PC-9 (cell line): ENCODE measurements at places on chromosomes 5 and 9.

DNA sequence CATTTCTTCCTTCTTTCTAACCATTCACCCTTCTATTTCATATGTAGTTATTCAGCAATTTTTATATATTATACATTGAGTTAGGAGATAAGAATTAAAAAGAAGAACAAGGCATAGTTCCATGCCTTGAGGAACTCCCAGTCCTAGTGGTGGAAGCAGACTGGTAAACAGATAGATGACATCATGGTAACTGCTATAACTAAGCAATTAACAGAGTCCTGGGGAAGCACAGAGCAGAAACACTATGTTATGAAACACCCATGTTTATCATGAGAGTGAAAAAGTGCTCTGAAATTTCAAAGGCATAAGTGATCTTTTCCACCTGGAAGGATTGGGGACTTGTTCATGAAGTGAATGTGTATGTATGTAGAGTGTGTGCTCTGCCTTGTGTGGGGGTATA lies 14.6 kb downstream of the PAPPA start:
- no peak for DNase-seq
- H3K4me1 ChIP-seq: no peaks in the 10 kb centered on the region
- H3K4me3 ChIP-seq: no peak overlapping the region
- no peaks in the 10 kb centered on the region for H3K27me3 ChIP-seq
- H3K27ac ChIP-seq: no peak overlapping the region

- peaks cover 16% of the 10 kb centered on the region; the same call in 1 of the 2 replicates for H3K36me3 ChIP-seq
- H3K27me3 ChIP-seq: no peaks in the 10 kb centered on the region
- H3K4me3 ChIP-seq: no peak overlapping the region
Measured at GRCh38 chr5:150540615-150541396, 32.9 kb downstream of the NDST1 start.

GRCh38 chr5:1474183-1474839 lies 29.1 kb upstream of the SLC6A3 start:
- H3K27ac ChIP-seq: no peak overlapping the region
- DNase-seq: no peak
- no peaks in the 10 kb centered on the region for H3K4me1 ChIP-seq
- H3K36me3 ChIP-seq: peaks cover 7% of the 10 kb centered on the region

DNA sequence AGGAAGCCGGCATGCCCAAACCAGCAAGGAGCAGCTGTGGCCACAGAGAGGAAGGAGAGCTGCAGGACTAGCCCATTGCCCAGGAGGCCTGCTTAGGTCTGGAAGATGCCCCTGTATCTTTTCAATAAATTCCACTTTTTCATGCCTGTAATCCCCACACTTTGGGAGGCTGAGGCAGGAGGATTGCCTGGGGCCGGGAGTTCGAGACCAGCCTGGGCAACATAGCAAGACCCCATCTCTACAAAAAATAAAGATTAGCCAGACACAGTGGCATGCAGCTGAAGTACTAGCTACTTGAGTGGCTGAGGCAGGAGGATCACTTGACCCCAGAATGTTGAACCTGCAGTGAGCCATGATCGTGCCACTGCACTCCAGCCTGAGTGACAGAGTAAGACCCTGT lies 5.3 kb upstream of the TSC1 start:
- no peaks in the 10 kb centered on the region for H3K27me3 ChIP-seq
- no peak for DNase-seq
- no peaks in the 10 kb centered on the region for H3K36me3 ChIP-seq
- H3K4me3 ChIP-seq: no peak overlapping the region

DNA sequence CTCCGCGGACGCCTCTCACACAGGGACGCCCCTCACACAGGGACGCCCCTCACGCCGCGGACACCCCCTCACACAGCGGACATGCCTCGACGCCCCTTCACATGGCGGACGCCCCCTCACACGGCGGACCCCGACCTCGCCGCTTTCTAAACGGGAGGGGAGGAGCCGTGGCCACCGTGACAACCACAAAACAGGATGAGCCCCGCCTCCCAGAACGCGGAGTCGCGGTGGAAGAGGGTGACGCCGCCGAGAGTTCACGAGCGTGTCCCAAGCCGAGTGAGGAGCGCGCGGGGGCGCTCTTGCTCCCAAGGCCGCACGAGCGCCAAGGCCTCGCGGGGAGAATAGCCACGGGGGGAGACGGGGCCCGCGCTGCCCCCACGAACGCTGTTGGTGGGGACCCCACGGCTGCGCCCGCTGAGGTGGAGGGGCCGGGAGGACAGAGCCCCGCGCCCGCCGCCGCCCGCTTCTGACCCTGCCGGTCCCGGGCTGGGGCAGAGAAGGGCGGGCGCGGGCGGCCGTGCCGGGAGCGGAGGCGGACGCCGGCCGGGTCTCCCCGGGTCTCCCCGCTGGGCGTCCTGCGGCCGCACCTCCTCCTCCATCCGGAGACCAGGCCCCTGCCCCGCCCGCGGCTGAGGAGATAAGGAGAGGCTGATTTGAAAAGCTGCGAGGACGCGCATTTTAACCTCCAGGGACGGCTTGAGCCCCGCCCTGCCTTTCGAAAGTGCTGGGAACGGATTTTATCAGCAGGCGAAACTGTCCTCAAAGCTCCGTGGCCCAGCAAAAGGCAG lies 3.9 kb upstream of the NKD2 start:
- peaks cover 72% of the 10 kb centered on the region for H3K27me3 ChIP-seq
- H3K36me3 ChIP-seq: no peaks in the 10 kb centered on the region
- DNase-seq: peak; percentile 57
- H3K4me3 ChIP-seq: peak overlapping the region; percentile 32; the same call in 1 of the 2 replicates
- peaks cover 4% of the 10 kb centered on the region; the same call in 1 of the 2 replicates for H3K4me1 ChIP-seq
- H3K27ac ChIP-seq: no peak overlapping the region

GRCh38 chr5:57960569-57960968 lies 478.0 kb upstream of the ACTBL2 start:
- H3K4me3 ChIP-seq: no peak overlapping the region
- no peaks in the 10 kb centered on the region for H3K27me3 ChIP-seq
- H3K27ac ChIP-seq: no peak overlapping the region
- H3K4me1 ChIP-seq: no peaks in the 10 kb centered on the region
- no peak for DNase-seq
- H3K36me3 ChIP-seq: no peaks in the 10 kb centered on the region

DNA sequence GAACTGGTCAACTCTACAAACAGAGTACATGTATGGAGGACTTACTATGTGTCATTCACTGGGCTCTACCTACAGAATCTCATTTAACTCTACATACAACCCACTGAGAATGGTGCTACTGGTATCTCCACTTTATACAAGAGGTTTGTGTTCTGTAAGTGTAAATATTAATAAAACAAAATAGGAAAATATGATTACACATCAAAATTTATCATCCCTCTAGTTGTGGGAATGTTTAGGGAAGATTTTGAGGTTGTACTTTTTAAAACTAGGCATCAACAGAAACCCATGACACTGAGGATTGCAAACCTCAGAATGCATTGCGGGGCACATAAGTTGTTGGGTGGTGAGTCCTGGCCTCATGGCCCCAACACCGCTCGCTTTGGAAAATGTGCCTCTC lies 11.7 kb downstream of the SH3RF2 start:
- DNase-seq: no peak
- H3K4me1 ChIP-seq: peaks cover 51% of the 10 kb centered on the region
- no peak overlapping the region for H3K4me3 ChIP-seq
- no peak overlapping the region for H3K27ac ChIP-seq
- no peaks in the 10 kb centered on the region for H3K27me3 ChIP-seq
- H3K36me3 ChIP-seq: 0 out of 2 replicates have a peak, but pooled peaks cover 14% of the 10 kb centered on the region

- H3K4me1 ChIP-seq: no peaks in the 10 kb centered on the region
- H3K36me3 ChIP-seq: no peaks in the 10 kb centered on the region
- H3K4me3 ChIP-seq: no peak overlapping the region
- no peak for DNase-seq
Measured at GRCh38 chr9:79877943-79878602, 306.3 kb downstream of the TLE4 start.

GRCh38 chr5:160278343-160278742 lies 34.0 kb downstream of the CCNJL start:
- DNase-seq: no peak
- no peak overlapping the region for H3K4me3 ChIP-seq
- H3K36me3 ChIP-seq: 0 out of 2 replicates have a peak, but pooled peaks cover 3% of the 10 kb centered on the region
- no peaks in the 10 kb centered on the region for H3K4me1 ChIP-seq
- H3K27me3 ChIP-seq: no peaks in the 10 kb centered on the region

DNA sequence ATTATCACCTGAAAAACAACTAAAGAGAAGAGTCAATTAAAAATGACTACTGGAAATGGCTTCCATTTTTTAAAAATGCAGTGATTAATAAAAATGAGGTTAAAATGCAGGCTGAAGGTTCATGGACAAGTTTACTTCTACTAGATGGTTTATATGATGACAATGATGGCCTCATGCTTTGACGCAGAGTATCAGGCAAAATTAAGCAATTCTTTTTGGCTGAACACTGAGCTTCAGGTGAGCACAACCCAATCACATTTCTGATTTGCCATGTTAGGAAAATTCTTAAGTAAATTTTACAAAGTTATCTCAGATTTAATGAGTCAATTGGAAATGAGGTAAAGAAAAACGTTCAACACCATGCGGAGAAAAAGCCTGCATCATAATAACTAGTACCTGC lies 22.3 kb downstream of the DMGDH start:
- no peak overlapping the region for H3K4me3 ChIP-seq
- DNase-seq: no peak
- H3K36me3 ChIP-seq: no peaks in the 10 kb centered on the region

GRCh38 chr9:73023025-73023541 lies 70.2 kb upstream of the ALDH1A1 start:
- no peak overlapping the region for H3K4me3 ChIP-seq
- DNase-seq: peak; percentile 39
- H3K27me3 ChIP-seq: no peaks in the 10 kb centered on the region
- no peaks in the 10 kb centered on the region for H3K36me3 ChIP-seq
- no peaks in the 10 kb centered on the region for H3K4me1 ChIP-seq
- no peak overlapping the region for H3K27ac ChIP-seq

DNA sequence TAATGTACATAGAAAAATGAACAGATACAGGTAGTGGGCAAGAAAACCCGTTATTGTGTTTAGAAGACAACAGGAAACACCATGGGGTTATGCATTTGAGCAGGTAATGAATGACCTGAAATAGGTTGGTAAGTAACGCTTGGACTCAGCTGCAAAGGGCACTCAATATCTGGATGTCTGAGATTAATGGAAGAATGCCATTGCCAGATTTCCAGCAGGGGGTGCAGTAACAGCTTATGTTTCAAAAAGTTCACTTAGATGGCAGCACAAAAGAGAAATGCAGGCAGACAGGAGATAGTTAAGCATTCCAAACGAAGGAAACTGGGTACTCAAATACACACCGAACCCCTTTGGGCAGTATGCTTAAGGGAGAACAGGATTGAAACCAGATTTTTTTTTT lies 285.5 kb upstream of the VLDLR start:
- H3K27ac ChIP-seq: no peak overlapping the region
- H3K27me3 ChIP-seq: no peaks in the 10 kb centered on the region
- DNase-seq: no peak

- H3K36me3 ChIP-seq: peaks cover 52% of the 10 kb centered on the region
- H3K27me3 ChIP-seq: no peaks in the 10 kb centered on the region
- no peak for DNase-seq
Measured at GRCh38 chr9:131448818-131449217, 53.9 kb upstream of the POMT1 start.

GRCh38 chr5:76941000-76941399 lies 11.8 kb upstream of the CRHBP start:
- H3K27me3 ChIP-seq: no peaks in the 10 kb centered on the region
- no peak for DNase-seq
- no peaks in the 10 kb centered on the region for H3K36me3 ChIP-seq
- no peaks in the 10 kb centered on the region for H3K4me1 ChIP-seq
- H3K27ac ChIP-seq: no peak overlapping the region
- H3K4me3 ChIP-seq: no peak overlapping the region

GRCh38 chr9:135345775-135346433 lies 133.7 kb upstream of the PPP1R26 start:
- H3K27ac ChIP-seq: no peak overlapping the region
- H3K4me3 ChIP-seq: no peak overlapping the region
- no peak for DNase-seq
- no peaks in the 10 kb centered on the region for H3K4me1 ChIP-seq

DNA sequence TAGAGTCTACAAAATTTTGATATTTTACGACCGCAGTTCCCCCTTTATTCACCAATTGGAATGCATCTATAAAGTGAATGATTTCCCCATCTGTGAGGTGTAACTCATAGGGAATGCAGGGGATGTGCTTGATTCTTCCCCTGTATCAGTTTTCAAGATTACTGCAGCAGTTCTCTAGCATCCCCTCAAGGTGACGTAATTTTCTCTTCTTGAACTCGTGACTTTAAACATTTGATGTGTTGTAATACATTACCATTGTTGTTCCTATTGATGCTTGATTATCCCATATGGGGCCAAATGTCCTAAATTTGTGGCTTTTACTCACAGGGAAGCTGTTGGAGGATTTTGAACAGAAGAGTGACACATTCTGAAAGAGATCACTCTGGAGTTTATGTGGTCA lies 240.2 kb downstream of the CD180 start:
- H3K36me3 ChIP-seq: no peaks in the 10 kb centered on the region
- no peak overlapping the region for H3K4me3 ChIP-seq
- no peak overlapping the region for H3K27ac ChIP-seq
- peaks cover 32% of the 10 kb centered on the region for H3K4me1 ChIP-seq
- no peaks in the 10 kb centered on the region for H3K27me3 ChIP-seq
- no peak for DNase-seq

GRCh38 chr9:33082128-33082527 lies 5.7 kb upstream of the SMU1 start:
- peaks cover 17% of the 10 kb centered on the region for H3K4me1 ChIP-seq
- no peaks in the 10 kb centered on the region for H3K36me3 ChIP-seq
- no peaks in the 10 kb centered on the region for H3K27me3 ChIP-seq
- H3K4me3 ChIP-seq: no peak overlapping the region

GRCh38 chr5:32803656-32804055 lies 92.5 kb downstream of the NPR3 start:
- H3K27me3 ChIP-seq: peaks cover 11% of the 10 kb centered on the region; the same call in 1 of the 2 replicates
- no peak overlapping the region for H3K4me3 ChIP-seq
- DNase-seq: no peak
- H3K4me1 ChIP-seq: peaks cover 11% of the 10 kb centered on the region
- no peak overlapping the region for H3K27ac ChIP-seq
